Activated T-helper 17 cell treated with anti-CD3 and anti-CD28 coated beads, Interleukin-2, amount 50 U/mL, for 72 hours (primary cell): ENCODE measurements at places on chromosomes 6 and 20.

DNA sequence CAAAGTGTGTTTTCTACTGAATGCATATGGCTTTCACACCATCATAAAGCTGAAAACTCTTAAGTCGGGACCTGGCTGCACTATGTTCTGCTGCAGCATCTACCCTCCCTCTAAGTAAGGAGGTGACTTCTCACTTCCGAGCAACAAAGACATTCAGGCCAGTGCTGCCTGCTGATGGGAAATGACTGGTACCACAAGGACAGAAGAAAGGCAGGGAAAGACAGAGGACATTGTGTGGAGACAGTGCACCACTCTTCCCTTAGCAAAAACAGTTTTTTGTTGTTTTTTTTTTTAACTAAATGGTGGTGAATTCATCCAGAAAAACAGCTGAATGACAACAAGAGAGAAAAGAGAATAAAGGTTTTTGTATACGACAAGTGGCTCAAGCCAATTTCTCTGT, 81.5 kb downstream of the MAP7 start:
- no peak for ATAC-seq

- ATAC-seq: peak; percentile 89
These were observed at the start of gene FKBP1A for GRCh38 chr20:1392693-1393506. Gene FKBP1A (minus strand): TSS chr20:1393054. CDS start chr20:1392998, 56 bp downstream.

- ATAC-seq: no peak
These were observed 44.5 kb downstream of the TMEM14B start for GRCh38 chr6:10792101-10792500.

- no peak for ATAC-seq
These were observed 648.7 kb upstream of the FLRT3 start for GRCh38 chr20:14986026-14986655.

DNA sequence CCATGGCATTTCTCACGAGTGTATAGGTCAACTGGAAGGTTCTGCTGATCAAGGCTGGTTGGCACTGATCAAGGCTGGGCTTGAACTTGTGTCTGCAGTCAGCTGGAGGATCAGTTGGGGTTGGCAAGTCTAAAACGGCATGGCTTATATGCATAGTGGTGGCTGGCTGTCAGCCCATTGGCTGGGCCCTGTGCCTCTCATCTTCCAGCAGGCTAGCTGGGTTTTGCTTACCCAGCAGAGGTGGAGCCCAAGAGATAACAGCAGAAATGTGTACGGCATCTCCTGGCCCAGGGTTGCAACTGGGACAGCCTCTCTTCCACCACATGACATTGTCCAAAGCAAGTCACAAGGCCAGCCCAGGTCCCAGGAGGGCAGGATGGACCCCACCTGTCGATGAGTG, 158.2 kb downstream of the BMP7 start:
- ATAC-seq: no peak

- ATAC-seq: no peak
These were observed 198.1 kb upstream of the UST start for GRCh38 chr6:148548749-148549140.

DNA sequence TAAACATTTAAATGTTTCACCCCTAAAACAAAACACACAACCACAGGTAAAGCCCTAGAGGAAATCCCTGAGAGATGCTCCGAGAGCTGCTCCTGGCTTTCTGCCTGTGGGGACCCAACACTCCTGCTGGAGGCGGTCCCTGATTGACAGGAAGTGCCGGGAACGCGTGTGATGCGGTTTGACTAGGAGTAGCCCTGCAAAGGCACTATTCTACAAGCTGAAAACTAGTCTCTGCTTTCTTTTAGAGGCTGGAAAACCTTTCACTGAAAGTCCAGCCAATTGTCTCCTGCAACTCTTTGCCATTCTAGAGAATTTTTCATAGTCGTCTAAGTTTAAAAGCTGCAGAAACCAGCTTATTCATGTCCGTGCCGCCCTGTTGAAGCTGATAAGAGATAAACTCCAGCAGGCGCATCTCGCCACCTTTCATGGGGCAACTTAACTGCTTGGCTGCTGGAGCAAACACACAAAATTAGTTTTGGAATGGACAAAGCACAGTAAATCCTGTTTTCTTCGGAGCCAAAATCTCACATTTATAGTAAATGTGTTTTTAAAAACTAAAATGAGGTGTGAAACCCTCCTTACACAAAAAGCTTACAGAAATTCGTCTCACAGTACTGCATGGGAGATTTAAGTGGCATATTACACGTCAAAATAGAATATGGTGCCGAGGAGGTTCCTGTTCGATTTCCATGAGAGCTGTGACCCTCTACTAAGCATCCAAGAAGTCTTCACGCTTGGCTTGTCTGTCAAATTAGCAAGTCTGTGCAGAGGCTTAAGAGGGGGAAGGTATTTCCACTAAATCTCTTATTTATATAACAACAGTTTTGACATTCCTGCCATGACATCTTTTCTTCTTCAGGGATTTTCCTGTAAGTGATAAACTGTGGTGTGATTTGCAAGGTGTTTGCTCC, 46.9 kb downstream of the DACT2 start:
- ATAC-seq: no peak

DNA sequence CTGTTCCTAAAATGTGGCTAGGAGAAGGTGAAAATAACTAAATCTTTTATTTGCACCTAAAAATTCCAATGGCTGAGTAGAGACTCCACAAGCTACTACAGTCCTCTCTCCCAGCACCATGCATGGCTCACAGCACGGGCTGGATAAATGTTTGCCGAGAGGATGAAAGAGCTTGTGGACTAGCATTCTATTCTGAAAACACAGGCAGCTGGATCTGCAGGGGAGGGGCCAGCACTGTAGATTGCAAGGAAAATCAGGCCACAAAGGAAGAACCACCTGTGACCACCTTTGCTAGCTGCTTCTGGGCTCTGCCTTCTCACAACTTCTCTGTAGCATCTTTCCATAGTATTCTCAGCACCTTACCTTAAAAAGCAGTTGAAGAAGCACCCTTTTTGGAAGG, 46.6 kb downstream of the CLIC5 start:
- ATAC-seq: no peak

DNA sequence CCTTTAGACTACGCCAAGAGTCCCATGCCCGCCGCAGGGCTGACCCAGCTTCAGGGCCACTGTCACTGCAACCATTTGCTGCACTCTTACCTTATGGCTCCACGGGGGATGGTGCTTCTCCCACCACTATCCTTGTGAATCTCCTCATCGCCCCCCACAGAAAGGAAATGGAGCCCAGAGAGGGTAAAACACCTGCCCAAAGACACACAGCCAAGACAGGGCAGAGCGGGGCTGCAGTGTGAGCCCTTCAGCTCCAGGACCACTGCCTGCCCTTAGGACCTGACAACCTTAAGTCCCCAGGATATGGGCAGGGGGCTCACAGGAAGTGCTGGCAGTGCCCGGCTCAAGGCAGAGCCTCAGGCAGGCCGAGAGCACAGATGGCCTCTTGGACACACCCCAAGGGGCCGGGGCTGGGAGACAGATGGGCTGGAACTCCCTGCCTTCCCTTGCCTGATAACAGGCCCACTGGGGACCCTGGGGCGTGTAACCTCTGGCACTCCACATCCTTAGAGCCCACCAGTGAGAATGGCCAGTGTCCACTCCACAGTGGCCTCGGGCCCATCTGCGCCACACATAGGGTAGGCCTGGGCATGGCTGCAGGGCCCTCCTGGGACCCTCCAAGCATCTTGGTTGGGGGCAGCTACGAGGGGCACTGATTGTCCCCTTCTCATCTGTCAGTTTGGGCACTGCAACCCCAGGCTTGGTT, 265.2 kb downstream of the TAF4 start:
- no peak for ATAC-seq

GRCh38 chr6:69775941-69776340, 20.9 kb downstream of the LMBRD1 start:
- ATAC-seq: no peak

DNA sequence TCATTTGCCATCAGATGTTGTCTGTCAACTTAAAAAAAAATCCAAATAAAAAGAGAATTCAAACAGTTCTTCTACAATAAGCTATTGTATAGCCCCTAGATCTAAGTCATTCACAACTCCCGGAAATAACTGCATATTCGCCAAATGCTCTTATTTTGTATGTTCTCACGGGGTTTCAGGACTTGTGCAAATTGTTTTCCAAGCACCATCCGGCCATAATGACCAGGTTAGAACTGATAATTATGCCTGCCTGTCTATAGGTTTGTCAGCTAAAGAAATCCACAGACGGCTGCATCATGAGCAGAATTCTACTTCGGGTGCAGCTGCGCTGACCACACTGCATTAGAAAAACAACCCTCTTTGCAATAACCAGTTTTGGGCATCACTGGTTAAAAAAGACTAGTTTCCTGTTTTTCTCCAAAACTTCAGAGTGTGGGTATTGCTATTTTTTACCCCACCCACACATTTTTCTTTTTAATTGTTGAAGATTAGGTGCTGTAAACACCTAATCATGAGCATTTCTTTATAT, 87.7 kb downstream of the HIVEP2 start:
- no peak for ATAC-seq

DNA sequence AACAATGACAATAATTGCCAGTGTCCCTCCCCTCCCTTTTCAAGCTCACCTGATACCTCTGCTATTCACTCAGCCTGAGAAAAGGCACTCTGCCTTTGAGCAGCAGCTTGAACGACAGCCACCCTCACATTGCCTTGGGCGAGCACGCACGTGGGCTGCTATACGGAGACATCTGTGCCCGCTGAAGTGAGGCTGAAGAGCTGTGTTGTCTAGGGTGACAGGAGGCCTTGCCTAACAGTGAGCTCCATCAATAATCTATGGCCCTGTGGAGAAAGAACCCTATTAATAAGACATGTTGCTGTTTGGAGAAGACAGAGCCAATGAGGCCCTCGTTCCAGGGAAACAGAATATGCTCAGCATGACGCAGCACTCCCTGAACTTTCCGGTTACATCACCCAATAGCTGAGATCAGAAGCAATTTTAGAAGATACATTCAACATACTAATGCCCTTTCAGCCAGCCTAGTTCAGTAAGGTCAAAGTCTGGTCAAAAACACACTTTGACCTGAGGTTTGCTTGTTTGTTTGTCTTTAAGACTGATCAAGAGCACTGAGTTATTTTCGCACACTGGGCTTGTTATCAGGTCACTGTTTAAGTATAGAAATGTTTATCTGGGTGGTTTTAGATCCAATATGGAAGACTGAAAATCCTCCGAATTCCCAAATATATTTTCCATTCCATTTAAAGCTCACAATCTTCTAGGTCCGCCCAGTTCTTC, 30.6 kb downstream of the RBM24 start:
- no peak for ATAC-seq

DNA sequence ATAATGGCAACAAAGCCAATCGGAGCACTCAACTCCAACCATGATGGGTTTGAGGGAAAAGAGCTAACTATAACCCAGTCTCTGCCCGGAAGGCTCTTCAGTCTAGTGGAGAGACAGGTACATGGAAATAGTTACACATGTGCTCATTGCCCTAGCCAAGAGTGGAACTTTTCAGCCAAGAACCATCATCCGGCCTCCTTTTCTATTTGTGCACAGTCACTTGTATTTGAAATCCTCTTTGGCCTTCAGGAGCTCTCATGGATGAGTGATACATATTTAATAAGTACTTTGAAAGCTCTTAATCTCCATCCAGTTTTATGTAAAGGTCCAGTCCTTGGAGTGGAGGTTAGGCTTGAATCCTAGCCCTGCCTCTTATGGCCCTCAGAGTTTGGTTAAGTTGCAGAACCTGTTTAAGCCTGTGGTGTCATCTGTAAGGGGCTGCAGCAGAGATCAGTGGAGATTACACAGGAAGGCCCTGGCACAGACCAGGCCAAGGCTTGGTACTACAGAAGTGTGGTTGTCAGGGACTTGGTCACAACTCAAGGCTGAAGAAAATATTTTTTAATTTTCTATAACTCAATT, 72.3 kb upstream of the SMLR1 start:
- ATAC-seq: no peak

DNA sequence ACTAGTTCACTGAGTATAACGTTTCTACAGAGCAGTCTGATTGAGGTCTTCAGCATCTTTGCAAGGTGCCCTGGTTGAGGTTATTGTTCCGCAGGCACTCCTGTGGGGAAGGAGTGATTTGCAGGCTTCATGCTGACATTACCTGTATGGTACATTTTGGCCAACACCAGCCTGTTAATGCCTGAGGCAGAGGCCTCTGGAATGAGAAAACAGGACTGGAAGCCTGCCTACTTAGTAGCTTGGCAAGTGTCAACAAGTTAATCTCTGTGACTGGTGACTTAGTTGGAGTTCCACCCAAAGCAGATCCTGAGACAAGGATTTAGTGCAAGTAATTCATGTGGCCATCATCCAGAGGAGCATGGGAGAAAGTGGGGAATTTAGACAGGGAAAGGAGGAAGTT, 24.6 kb downstream of the MAS1 start:
- no peak for ATAC-seq

DNA sequence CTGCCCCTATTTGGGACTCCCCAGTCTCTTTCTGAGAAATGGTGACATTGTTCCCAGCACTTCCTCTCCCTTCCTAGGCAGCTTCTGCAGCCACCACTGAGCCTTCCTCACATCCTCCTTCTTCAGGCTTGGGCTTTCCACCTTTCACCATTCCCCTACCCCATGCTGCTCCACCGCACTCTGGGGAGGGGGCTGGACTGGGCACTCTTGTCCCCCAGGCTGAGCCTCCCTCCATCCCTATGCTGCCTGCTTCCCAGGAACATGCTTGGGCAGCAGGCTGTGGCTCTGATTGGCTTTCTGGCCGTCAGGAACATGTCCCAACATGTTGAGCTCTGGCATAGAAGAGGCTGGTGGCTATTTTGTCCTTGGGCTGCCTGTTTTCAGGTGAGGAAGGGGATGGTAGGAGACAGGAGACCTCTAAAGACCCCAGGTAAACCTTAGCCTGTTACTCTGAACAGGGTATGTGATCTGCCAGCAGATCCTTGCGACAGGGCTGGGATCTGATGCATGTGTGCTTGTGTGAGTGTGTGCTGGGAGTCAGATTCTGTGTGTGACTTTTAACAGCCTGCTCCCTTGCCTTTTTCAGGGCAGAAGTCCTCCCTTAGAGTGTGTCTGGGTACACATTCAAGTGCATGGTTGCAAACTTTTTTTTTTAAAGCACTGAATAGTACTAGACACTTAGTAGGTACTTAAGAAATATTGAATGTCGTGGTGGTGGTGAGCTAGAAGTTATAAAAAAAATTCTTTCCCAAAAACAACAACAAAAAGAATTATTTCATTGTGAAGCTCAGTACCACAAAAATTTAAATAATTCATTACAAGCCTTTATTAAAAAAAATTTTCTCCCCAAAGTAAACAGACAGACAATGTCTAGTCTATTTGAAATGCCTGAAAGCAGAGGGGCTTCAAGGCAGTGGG, 2.1 kb upstream of the CDKN1A start:
- ATAC-seq: no peak

GRCh38 chr6:25297039-25297441, 17.9 kb downstream of the CARMIL1 start:
- no peak for ATAC-seq
